ENCODE measurements at places on chromosomes 4 and X.

- no peak for DNase-seq
These were observed 812.3 kb downstream of the PDHA2 start for GRCh38 chr4:96652158-96652557.

GRCh38 chrX:140091125-140091886, 126.0 kb upstream of the CXorf66 start:
- no peak for DNase-seq

GRCh38 chr4:186957952-186958555, 234.4 kb upstream of the FAT1 start:
- no peak for DNase-seq

GRCh38 chr4:166229799-166230198, 356.8 kb downstream of the TLL1 start:
- DNase-seq, result no peak

GRCh38 chrX:86141786-86142185, 6.5 kb upstream of the DACH2 start:
- DNase-seq, result no peak

DNA sequence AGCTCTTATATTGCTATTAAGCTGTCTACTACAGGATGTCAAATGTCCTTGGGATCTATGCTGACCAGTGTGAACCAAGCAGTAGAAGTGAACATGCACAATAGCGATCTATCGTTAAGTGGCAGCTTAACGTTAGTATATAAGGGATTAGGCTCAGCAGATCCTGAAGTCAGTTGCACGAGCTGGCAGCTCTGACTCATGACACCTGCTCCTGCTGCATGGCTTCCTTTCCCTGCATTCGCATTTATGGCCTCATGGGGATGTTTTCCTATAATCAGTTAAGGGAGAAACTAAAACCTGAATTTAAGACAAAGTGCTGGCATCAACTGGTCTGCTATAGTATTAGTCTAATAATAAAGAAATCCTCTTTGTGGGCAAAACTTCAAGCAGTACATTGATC, 12.7 kb upstream of the MCUB start:
- DNase-seq, result no peak

- DNase-seq, result no peak
These were observed 6.3 kb upstream of the OTUD4 start for GRCh38 chr4:145186729-145187128.

- no peak for DNase-seq
These were observed 72.1 kb downstream of the LRP2BP start for GRCh38 chr4:185323606-185324005.

DNA sequence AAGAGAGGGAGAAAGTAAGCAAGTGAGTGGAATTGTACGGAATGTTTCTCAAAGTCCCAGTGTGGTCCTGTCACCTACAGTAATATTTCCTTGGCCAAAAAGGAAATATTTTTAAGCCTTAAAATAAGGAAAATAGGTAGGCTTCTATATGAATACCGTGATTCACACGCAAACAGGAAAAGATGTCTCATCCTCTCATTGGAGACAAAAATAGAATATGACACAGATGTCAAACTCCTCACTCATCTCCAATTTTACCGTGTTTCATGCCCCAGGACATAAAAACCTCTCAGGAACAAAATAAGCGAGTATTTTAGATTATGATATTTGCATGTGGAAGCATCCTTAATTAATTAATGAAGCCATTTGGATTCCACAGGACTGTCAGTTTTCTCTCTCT, 1269.5 kb downstream of the RAPGEF2 start:
- no peak for DNase-seq

GRCh38 chr4:97987019-97987648, 156.1 kb downstream of the STPG2 start:
- no peak for DNase-seq

DNA sequence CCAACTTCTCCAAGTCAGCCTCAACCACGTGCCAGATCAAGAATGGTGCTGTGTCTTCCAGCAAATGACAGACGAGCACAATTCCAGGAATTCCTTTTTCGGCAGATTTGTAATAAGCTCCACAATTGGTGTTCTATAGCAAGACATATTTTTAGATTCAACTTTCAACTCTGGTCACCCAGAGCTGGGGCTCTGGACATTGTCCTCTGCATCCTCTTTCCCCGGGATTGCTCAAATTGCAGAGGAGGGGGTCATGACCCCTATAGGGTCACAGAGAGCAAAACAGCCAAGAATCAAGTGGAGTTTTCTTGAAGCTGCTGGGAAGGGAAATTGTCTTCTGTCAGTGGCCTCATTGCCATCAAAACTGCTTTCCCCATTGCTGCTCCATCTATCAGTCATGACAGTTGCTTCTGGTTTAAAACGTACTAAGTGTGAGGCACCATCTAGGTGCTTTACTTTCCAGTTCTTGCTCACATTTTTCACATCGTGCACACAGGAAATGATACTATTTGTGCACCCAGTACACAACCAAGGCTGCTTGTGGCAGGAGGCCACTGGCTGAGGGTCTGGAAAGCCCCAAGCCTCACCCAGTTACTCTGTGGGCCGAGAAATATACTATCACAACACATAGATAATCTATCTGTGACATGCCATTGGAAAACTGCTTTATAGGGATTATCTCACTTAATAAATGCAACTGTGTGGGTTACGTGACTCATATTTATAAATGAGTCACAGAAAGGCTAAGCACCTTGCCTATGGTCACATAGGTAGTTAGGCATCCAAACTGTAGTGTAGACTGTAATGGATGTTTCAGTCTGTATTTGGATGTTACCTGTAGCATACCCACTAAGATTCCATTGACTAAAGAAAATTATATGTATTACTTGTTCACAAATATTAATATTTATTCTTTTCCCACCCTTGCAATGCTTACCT, 91.7 kb upstream of the PHOX2B start:
- DNase-seq, result no peak

DNA sequence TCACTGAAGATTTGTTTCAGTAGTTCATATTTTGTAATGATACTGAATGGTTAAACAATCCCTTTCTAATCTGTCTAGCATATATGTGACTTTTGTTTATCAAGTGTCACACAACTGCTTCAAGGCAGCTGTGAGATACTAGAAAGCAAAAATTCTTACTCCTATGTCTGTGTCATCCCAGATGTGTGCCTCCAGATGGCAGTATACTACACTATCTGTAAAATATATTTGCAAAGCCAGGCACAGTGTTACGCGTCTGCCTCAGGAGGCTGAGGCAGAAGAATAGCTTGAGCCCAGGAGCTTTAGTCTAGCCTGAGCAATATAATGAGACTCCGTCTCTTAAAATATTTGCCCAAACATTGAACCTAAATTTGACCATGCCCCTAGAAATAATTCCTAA, 4.0 kb downstream of the NUDT10 start:
- DNase-seq, result no peak

GRCh38 chr4:3462790-3463415, at the start of gene DOK7:
Gene DOK7, plus strand, starts transcription at chr4:3463306. Its CDS starts 70 bp downstream, at chr4:3463376.
- DNase-seq, result no peak

DNA sequence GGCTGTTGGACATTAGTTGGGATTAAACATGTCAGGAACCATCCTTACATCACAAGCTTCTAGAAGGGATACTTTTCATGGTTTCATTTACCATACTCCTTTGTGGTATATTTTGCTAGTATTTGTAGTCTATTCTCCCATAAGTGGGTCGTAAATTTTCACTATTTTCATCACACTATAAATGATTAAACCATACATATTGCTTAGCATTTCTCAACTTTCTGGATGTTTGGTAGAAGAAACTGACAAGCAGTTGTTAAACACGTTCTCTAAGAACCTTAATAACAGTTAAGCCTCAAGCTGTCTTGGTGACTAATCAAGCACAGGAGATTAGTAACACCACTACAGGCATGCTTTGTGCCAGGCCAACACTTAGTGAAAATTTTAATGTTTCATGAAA, 375.5 kb downstream of the NAF1 start:
- DNase-seq, result no peak

GRCh38 chrX:154317391-154317995, 21.9 kb downstream of the TKTL1 start:
- DNase-seq, result no peak

DNA sequence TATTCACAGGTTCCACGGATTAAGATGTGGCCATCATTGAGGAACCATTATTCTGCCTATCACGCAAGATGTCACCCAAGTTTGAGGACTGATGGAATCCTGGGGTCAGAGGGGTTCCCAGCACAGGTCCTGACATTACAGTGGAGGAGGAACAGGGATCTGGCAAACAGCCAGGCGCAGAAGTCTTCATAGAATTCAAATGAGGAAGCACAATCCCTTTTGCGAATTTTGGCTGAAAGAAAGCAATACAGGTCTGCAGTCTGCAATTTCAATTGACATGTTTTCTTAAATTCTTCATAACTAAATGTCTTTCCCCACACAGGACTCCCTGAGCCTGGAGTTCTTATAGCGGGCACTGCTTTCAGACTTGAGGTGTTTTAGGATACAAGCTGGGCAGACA, 14.5 kb downstream of the DOCK11 start:
- no peak for DNase-seq

GRCh38 chrX:111386077-111386476, 25.9 kb downstream of the DCX start:
- no peak for DNase-seq

DNA sequence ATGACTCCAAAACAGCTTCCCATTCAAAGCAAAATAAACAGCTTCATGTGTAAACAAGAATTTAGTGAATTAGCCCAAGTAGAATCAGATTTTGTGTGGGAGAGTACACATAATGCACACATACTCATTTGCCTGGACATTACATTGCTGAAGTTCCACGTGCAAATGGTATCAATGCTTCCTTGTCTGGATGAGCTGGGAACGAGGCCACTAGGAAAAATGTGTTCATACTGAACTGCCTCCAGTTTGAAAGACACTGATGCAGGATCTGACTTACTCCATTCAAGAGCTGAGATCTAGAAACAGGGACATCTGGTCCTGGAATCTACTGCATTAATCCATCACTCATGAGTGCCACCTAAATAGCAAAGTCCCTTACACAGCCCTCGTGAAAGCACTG, 228.0 kb downstream of the APBB2 start:
- no peak for DNase-seq

DNA sequence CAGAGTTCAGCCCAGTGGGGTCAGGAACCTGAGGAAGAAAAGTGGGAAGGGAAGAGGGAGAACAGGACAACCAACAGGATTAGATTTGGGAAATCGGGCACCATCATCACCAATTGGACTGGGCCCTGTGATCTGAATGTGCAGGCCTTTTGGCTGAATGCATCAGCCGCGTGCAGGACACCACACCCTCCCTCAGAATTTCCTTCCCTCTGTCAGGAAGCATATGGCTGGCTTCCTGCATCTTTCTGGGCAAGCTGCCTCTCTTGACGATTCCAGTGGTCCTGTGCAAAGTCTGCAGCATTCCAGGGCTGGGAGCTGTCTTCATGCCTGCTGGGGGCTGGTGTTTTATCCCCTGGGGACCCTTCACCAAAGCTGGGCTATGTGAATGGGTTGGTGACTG, 16.4 kb downstream of the MAGEA4 start:
- no peak for DNase-seq

- DNase-seq, result no peak
These were observed 19.9 kb upstream of the TMSB4X start for GRCh38 chrX:12954981-12955380.

GRCh38 chr4:36624030-36624429, 342.6 kb downstream of the DTHD1 start:
- DNase-seq, result no peak

DNA sequence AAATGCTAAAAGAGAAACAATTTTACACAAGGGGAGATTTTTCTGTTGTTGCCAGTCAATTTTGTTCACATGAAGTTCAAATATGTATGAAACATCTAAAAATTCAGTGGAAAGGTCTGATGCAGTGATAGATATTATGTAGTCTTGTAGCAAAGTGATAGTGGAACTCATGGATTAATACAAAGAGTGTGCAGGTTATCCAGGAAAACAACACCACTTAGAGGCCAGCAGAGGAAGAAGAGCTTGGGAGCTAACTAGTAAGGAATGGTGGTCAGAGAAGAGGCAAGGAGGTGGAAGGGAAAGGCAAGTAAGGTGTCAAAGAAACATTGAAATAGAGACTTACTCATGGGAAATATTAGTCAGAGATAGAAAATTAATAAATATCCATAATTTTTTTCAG, 395.6 kb downstream of the MAPK10 start:
- no peak for DNase-seq

- no peak for DNase-seq
These were observed 150.0 kb upstream of the PSAPL1 start for GRCh38 chr4:7584606-7585159.

- no peak for DNase-seq
These were observed 68.6 kb downstream of the DIAPH2 start for GRCh38 chrX:96753230-96753629.

DNA sequence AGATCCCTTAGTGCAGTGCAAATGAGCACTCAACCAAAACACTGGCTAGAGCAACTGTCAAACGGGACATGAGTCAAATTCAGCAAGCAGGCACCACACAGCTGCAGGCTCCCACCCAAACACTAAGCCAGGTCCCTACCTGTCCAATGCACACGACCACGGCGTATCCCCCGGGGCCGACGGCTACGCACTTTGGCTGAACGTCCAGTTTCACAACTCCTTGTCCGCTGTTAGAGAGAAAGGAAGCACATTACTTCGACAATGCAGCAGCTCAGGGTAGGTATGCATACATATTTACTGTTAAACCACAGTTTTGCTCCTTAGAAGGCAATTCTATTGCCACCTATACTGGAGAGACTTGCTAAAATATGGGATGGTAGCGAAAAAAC, 35.4 kb downstream of the WDR1 start:
- no peak for DNase-seq

DNA sequence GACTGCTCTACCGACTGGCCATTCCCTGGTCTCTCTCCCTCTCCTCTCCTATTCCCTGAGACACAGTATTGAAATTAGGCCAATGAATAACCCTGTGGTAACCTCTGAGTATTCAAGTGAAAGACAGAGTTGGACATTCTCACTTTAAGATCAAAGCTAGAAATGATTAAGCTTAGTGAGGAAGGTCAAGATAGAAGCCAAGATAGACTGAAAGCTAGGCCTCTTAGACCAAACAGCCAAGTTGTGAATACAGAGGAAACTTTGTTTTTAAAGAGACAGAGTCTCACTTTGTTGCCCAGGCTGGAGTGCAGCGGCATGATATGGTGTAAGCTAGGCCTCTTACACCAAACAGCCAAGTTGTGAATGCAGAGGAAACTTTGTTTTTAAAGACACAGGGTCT, 64.6 kb downstream of the KDM6A start:
- no peak for DNase-seq

GRCh38 chrX:109372291-109372690, 109.6 kb downstream of the GUCY2F start:
- DNase-seq, result no peak

- DNase-seq, result peak; percentile 7
These were observed 9.0 kb downstream of the FAM193A start for GRCh38 chr4:2545321-2546013.

DNA sequence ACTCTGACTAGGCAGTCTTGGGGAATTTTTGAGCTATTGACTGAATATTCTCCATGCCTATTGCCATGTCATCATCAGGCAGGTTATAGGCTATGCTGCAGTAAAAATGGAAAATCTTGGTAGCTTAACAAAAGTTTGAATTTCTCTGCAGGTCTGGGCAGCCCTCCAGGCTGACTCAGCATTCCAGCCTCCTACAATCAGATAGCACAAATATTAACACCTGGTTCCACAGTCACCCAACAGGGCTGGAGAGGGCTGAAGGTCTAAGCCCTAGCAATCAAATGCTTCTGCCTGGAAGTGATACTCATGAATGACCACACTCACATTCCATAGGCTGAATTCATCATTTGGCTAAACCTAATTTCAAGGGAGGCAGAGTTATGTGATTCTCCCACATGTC, 9.6 kb upstream of the PPP3CA start:
- peak; percentile 82 for DNase-seq

GRCh38 chrX:28997706-28998463, 410.6 kb downstream of the IL1RAPL1 start:
- DNase-seq, result no peak

- DNase-seq, result no peak
These were observed 235.9 kb downstream of the PALLD start for GRCh38 chr4:168732714-168733113.
